Transverse colon (tissue), 4 donors: ENCODE measurements at places on chromosomes 5 and 9.

- no peak for DNase-seq
These were observed 14.8 kb upstream of the ZNF474 start for GRCh38 chr5:122114501-122114900.

GRCh38 chr9:68457803-68458202, 82.9 kb downstream of the TMEM252 start:
- no peak for DNase-seq

- DNase-seq, result no peak
These were observed 295.8 kb upstream of the IRX4 start for GRCh38 chr5:2178528-2178927.

- DNase-seq, result no peak
These were observed at the start of gene CDH12 for GRCh38 chr5:22852807-22853660. Gene CDH12 (minus strand): TSS chr5:22853344.

DNA sequence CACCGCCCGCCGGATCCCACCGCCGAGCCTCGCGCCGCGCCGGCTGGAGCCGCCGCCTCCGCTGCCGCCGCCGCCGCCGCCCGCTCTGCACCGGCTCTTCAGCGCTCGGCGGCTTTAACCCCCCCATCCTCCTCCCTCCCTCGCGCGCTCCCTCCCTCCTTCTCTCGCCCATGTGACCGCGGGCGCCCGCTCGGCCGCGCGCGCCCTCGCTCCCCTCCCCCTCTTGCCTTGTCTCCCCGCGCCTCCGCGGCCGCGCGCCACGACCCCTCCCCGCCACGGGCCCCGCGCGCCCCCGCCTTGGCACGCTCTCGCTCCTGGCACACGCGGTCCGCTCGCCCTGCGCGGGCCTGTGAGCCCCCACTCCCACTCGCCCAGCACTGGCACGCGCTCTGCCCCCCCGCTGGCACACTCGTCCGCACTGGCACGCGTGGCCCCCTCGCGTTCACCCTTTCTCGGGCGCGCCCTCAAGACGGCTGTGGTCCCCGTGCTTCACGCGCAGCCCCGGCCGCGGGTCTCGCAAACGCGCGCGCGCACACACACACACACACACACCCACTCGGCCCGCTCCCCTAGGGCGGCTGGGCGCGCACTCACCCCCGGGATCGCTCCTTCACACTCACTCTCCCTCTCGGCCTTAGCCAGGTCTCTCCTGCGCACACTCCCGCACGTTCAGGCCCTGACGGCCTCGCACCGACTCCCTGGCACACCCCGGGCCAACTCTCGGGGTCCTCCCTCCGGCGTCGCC, at the start of gene CNTFR:
CNTFR (minus strand) TSS at position 89 of the 745 bp plus-strand sequence. CDS start 20,743 bp downstream, outside the sequence.
- no peak for DNase-seq

DNA sequence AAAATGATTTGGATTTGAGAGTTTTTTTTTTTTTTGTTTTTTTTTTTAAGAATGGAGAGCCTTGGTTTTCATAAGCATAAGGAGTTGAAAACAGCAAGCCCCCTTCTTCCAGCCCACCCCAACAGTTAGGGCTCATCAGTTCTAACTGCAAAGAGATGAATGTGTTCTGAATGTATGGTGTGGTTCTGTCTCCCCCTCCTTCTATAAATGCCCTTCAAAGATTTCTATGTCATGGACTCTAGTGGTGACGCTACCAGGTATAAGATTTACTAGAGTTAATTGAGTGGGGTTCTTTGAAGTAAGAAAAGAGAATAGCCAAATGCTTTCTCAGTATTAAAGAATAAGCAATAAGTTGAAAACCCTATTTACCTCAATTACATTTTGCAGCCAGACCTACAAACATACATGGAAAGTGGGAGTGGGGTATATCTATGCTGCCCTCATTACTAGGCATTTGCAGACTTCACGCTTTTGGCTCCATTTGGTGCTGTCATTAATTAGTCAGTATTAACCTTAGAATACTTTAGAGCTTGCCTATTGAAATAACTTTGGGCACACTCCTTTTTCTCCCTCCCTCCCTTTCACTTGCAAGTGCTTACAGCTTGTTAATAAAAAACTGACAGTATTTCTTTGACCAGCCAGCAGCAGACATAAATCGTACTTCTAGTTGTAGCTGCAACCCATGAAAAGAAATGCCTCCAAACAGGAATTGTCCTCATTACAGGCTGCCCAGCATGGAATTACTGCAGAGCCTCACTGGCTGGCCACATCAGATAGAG, 667.2 kb upstream of the ZNF608 start:
- no peak for DNase-seq

DNA sequence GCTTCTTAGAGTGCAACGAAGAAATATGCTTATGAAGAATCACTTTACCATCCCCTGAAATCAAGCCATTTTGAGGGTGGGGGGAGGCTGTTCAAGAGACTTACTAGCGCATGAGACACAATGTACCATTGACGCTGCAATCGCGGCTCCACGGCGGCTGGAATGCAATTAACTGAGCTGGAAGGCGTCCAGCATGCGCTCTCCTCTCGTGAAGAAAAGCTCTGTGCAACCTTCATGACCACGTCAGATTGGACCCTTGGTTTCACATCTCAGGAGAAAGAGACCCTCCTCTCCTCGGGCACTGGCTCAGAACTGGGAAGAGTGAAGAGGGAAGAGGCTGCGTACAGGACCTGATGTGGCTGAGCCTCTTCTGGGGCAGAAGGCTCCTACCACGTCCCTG, 138.5 kb upstream of the IRX2 start:
- DNase-seq, result no peak

- no peak for DNase-seq
These were observed 205.5 kb downstream of the CACNA1B start for GRCh38 chr9:138082918-138083636.

GRCh38 chr9:95725045-95725444, 150.4 kb upstream of the ERCC6L2 start:
- no peak for DNase-seq

- peak; percentile 35 for DNase-seq
These were observed 57.4 kb downstream of the SEMA4D start for GRCh38 chr9:89440548-89440947.

- DNase-seq, result no peak
These were observed 206.0 kb downstream of the PCSK1 start for GRCh38 chr5:96226941-96227552.

DNA sequence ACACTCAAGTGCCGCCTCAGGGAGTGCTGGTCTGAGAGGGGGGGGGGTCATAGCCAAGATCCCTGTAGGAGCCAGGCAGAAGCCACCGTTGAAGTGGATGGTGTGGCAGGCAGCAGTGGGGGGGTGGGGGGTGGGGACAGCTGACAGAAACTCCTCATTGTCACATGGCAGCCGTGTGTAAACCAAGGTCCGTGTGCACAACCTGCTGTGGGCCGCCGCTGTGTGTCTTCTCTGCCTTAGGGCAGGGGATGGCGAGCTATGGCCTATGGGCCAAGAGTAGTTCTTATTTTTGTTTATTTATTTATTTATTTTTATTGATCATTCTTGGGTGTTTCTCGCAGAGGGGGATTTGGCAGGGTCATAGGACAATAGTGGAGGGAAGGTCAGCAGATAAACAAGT, 13.4 kb downstream of the SQSTM1 start:
- DNase-seq, result no peak

GRCh38 chr9:132411091-132411508, 1.1 kb downstream of the CFAP77 start:
- peak; percentile 65 for DNase-seq

- no peak for DNase-seq
These were observed 581.9 kb upstream of the BRINP1 start for GRCh38 chr9:119951090-119951489.

GRCh38 chr5:124698770-124699169, 47.7 kb downstream of the ZNF608 start:
- no peak for DNase-seq

DNA sequence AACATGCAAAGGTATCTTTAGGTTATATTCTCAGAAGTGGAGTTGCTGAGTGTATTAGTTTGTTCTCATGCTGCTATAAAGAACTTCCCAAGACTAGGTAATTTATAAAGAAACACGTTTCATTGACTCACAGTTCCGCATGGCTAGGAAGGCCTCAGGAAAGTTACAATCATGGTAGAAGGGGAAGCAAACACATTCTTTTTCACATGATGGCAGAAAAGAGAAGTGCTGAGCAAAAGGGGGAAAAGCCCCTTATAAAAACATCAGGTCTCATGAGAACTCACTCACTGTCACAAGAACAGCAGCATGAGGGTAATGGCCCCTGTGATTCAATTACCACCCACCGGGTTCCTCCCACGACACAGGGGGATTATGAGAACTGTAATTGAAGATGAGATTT, 163.6 kb upstream of the PRLR start:
- DNase-seq, result no peak

DNA sequence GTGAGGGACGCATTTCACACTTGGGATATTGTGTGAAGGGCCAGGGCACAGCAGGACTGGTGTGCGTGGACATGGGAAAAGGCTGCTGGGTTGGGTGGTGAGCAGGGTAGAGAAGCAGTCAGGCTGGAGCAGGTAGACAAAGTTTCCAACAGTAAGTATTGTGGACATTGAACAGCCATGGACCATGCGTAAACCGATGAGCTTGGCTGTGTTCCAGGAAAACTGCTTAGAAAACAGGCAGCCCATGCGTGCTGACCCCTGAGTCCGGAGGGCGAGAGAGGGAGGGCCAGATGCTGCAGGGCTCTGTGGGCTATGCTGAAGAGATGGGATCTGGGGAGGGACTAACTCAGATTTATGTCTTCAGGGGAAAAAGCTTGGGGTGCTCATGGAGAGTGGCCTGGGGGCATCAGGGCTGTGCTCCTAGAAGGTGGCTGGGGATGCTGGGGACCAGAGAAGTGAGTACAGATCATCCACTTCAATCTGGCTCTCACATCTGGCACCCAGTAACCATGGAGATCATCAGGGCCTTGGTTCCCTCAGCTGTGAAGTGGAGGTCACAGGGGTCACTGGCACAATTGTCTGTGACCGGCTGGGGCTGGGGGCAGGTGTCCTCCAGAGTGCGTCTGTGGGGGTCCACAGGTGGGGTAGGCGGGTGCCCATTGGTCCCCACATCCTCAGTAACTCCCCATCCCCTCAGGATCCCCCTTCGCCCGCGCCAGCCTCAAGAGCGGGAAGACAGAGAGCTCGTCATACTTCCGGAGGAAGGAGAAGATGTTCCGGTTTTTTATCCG, 93.3 kb downstream of the CACNA1B start:
- no peak for DNase-seq

DNA sequence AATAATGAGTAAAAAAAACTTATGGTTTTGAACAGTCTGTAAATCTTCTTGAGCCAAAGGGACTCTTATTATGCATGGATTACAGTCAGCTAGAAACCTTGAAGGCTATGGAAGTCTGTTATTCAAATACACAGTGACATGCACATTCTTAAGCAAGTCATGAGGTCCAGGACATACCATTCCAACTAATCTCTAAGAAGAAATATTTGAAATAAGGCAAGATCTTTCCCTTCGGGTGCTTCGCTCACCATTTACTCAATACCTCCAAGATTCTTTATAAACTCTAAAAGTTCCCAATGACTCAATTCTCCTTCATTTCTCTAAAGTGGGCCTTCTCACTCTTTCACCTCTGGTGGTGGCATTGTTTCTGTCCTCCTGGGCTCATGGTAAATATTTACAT, 811.0 kb downstream of the NR2F1-AS1 start:
- DNase-seq, result no peak

DNA sequence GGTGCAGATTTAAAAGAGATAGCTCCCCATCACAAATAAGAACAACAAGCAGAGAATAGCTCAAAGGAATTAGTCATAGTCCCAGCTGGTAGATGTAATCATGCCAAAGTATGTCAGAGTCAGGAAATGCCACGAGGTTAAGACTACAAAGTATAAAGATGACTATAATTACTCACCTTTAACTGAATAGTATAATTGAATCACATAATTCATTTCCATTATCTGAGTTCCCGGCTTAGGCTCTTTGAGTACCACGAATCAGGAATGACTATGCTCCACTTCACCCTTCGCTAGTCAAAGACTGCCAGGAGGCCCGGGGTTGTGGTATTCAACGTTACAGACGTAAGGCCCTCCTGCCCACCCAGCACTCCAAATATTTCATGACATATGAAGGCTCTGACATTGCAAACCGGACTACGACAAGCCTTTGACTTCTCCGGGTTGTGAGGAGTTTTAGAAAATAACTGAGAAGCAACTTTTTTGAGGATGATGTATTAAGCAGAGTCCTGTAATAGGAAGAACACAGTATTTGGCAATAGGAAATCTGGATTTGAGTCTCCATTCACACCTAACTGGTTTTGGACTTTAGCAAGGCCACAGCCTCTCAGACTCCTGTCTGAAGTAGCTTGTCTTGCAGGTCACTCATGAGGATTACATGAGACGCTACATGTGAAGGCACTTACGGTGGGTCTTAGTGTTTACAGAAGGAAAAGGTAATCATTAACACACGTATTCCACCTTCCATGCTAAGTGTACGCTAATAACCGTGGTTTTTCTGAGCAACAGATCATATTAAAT, 64.6 kb downstream of the ENC1 start:
- no peak for DNase-seq

- DNase-seq, result no peak
These were observed 330.7 kb downstream of the CAAP1 start for GRCh38 chr9:26561928-26562327.

GRCh38 chr5:34849253-34849652, 10.3 kb downstream of the TTC23L start:
- DNase-seq, result no peak

DNA sequence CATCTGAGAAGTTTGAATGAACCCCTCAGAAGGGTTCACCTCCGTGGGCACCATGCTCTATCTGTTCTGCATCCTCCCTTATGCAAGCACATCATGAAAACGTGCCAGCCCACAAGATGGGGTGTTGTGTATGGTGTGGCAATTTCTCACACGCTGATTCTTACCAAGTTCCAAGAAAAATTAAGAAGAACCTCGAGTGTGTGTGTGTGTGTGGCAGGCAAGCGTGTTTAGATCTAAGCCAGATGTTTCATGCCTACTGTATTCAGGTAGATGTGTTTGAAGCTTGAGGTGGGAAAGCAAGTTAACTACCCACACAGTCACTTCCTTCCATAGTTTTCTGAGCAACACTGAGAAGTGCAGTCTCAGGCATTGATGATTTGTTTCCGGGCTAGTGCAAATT, 77.7 kb upstream of the GNA14 start:
- no peak for DNase-seq

GRCh38 chr9:130189840-130190239, 17.6 kb downstream of the NCS1 start:
- DNase-seq, result no peak

GRCh38 chr9:89606624-89607311, 2.0 kb downstream of the GADD45G start:
- peak; percentile 70 for DNase-seq

DNA sequence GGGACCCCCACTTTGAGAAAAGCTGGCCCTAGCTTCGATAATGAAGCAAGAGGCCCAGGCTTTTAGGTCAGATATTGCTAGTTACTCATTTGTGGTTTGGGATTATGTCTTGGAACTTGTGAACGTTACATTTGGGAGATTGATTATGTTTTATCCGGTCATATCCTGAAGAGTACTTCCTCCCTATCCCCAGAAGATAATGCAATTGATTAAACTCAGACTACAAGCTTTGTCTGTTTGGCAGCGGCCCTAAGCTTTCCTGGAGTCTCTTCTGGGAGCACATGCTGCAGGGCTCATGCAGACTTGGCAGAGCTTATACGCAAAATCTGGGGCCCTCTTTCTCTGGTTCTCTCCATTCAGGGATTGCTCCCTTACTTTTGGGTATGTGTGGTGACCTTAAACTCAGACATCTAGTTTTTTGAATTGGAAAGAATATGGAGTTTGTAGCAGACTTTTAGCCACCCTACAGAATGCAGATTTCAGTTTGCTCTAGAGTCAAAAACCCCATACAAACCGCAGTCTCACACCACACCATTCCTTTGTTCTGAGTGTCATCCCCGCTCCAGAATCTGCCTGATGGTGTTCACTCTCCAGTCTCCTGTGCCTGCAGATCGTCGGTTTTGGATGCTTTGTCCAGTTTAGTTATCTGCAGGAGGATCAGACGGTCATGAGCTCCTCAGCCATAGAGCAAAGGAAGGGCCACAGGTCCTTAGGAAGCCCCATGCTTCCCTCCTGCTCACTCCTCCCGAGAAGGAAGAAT, 449.5 kb upstream of the TRPC7 start:
- DNase-seq, result no peak
